ENCODE measurements at places on chromosomes 11 and 22.

DNA sequence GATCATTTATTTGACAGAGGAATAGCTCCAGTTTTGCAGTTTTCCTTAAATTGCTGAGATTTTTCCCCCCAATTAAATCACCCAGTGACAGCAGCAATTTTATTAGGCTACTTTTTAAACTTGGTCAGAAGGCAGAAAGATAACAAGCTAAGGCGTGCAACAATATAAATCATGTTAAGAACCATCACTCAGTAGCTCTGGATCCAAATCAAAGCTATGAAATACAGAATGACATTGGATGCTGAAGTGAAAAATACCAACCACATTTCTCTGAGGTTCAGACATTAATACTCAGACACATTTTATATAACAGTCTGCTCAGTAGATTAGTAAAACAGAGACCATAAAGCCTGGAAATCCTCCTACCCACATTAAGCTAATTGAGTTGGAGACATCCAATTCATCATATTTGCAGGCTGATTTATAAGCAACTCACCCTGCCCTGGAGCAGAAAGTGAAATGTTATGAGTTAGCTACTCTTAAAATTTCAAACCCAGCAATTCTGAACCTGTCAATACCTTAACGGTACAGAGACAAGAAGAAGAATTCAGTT, 1108.4 kb downstream of the DLG2 start:
- no peak for DNase-seq

GRCh38 chr22:40426594-40427333, 56.4 kb downstream of the SGSM3 start:
- DNase-seq, result no peak

DNA sequence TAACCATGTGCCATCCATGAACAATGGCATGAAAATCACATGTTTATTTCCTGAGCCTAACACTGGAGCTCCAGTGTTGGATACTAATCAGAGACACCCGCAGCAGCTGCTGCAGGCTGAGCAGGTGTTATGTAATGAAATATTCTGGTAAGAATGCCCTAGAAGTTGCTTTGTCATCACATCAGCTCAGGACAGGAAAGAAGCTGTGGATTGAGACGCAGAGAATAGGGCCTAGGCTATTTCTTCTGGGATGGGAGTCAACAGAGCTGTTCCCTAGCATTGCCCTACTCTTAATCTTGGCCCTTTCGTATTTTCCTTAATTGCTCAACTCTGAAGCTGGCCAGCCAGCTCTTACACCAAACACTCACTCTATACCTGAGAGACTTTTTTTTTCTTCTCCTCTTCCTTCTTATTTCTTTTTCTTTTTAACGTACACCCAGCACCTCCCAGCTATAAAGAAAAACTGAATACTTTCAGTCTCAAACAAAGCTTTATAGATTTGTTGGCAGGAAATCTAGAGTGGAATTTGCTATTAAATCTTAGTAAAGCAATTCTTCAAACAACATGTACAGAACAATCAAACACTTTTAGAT, 31.9 kb downstream of the RASSF10 start:
- DNase-seq, result no peak

DNA sequence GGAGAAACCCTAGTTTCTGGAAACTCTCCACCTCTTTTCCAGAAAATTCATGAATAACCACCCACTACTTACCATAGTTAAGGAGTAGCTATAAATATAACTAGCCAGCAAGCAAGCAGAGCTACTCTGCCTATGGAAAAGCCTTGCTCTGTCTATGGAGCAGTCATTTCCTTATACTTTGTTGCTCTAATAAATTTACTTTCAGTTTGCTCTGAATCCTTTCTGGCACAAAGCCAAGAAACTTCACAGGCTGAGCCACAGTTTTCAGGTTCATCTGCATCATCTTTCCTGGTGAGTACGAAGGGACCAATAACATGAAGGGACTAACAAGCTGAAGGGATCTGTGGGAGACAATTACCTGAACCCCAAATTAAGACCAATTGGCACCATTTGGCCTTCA, 4.6 kb downstream of the OR4C45 start:
- no peak for DNase-seq

GRCh38 chr11:70128435-70128906, 50.4 kb downstream of the ANO1 start:
- DNase-seq, result no peak

- no peak for DNase-seq
These were observed 15.2 kb downstream of the ENDOD1 start for GRCh38 chr11:95104856-95105255.

DNA sequence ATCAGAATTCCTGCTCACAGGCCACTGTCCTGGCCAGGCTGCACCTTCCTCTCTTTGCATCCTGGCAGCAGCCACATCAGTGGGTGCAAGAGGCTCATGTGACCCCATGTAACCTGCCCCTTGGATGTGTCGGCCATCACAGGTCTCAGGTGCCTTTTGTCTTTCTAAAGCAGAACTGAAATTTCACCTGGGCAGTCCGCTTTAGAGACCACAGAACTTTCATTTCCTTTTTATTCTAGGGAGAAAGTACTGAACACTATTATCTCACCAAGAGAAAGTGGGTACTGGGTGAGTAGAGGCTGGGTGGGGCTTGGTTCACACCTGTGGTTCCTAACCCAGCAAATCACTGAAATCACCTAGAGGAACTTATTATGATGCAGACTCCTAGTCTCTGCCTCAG, 51.7 kb upstream of the NUP160 start:
- no peak for DNase-seq

DNA sequence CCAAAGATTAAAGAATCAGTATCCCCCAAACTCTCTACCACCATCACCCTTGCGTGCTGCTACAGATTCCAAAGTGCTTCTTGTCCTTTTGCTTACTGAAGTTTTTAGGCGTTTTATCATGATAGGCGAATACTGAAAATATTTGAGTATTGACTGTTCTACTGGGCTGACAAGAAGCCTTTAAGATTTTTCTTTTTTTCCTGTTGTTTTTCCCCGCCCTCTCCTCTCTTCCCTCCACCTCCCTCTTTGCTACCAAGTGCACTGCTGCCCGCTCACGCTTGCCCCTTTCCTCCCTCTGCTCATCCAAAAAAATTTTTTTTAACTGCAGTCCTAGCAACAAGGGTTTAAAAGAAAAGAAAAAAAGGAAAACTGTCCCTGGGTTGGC, 679 bp downstream of the SPCS2 start:
- no peak for DNase-seq

Data from cortex of kidney (tissue), 1 donor.